Type B pancreatic cell (in vitro differentiated cells): ENCODE measurements at places on chromosomes 16 and 17. TPM values are rescaled to one million over a fixed set of nuclear protein-coding genes. Genes with fewer than 3 reads are reported as not detected.

GRCh38 chr16:70601576-70602575, 44.5 kb upstream of the IL34 start:
- DNase-seq: no peak

- no peak for DNase-seq
Measured at GRCh38 chr17:46108550-46109110, 84.6 kb downstream of the KANSL1 start.

- no peak for DNase-seq
Measured at GRCh38 chr16:68351991-68352431, 41.2 kb downstream of the PRMT7 start.

- DNase-seq: no peak
Measured at GRCh38 chr16:65196420-65197075, 74.7 kb upstream of the CDH11 start.

DNA sequence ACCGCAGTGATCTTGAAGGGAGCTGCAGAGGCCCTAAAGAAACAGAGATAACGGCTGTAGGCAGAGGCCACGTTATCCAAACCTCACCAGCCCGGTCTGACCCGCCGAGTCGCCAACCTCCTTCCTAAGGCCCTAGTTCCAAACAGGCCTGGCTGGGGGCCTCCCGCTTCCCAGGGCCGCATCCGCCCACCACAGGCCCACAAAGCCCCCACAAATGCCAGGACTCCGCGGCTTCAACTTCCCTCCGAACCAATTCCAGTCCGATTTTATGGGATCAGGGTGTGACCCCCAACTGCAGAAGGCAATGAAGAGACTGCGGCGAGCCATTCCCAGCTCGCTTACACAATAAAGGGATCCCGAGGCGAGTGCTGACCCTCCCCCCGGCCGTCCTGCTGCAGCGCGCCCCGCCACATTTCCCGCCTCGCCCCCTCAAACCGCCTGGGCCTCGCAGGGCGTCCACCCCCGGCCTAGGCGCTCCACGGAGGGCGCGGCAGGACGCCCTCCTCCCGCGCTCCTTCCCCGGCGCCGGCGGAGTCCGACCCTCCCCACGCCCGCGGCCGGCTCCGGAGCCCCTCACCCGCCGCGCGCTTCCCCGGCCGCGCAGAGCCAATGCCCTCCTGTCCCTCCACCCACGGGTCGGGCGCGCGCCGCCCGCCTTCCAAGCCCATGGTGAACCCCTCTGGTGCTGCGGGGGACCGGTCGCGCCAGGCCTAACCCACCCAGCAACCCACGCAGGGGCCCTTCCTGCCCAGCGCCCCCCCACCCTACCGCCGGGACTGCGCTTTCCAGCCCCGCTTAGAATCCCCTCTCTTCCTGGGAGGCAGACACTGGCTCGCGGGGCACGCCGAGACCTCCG, 926 bp downstream of the MYH10 start:
- DNase-seq: no peak

- no peak for DNase-seq
Measured at GRCh38 chr17:57425431-57425830, 169.1 kb downstream of the MSI2 start.

- no peak for DNase-seq
Measured at GRCh38 chr17:38898812-38899348, 26.5 kb upstream of the LASP1NB start.

- no peak for DNase-seq
Measured at GRCh38 chr16:2196162-2196980, at the start of gene CASKIN1. Gene CASKIN1 (minus strand): TSS chr16:2196605. CDS start chr16:2196432, 173 bp downstream.

DNA sequence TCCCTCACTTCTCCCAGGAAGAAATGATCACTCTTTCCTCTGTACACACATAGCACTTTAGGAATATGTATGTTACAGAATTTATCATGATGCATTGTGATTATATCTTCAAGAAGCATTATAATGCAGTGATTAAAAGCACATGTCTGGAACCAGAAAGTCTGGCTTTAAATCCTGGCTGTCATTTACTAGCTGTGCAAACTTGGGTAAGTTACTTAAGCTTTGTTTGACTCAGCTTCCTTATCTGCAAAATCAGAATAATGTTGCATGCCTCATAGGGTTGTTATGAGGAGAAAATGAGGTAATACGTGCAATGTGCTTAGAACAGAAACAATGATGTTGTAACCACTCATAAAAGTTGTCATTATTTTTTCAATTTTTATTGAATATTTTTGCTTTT, 156.3 kb upstream of the ZKSCAN2 start:
- no peak for DNase-seq

DNA sequence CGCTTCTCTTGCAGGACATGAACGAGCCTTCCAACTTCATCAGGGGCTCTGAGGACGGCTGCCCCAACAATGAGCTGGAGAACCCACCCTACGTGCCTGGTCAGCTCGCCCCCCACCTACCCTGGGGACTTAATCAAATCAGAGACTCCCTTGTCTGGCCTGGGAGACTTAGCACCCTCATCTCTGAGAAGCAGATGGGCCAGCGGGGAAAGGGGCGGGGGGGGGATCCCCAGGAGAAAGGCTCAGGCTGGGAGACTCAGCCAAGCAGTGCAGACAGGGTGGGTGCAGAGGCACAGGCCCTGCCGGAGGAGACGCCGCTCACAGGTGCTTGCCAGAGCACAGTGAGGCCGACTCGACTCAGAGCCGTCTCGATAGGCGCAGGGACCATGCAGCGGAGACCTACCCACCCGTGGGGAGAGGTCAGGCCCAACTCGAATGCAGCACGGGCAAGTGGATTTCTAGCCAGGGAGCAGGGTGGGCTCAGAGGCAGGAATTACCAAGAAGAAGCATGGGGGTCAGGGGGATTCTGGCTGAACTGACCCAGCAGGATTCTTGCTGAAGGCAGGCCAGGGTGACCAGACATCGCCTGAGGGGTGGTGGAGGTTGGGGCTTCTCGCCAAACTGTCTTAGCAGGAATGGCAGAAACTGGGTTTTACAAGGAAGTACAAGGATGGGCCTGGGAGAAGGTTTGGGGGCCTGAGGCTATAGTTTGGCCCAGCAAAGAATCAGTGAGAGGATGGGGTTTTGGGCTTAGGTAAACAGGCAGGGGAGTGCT, 9.7 kb downstream of the GAA start:
- DNase-seq: no peak

DNA sequence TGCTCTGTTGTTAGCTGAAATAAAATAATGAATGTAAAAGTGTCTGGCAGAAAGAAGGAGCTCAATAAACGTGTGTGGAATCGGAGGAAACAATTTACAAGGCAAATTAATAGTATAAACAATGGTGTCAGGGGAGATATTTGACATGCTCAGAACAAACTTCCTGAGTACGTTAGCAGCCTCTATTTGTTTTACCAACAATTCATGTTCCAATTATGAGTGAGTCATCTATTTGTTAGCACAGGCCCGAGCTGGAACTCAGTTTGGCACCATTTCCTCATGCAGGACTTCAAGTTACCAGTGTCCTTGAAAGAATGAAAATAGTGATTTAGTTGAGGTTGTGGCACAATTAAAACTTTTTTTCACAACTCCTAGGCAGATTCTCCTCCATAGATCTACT, 9.1 kb downstream of the ASIC2 start:
- DNase-seq: no peak

DNA sequence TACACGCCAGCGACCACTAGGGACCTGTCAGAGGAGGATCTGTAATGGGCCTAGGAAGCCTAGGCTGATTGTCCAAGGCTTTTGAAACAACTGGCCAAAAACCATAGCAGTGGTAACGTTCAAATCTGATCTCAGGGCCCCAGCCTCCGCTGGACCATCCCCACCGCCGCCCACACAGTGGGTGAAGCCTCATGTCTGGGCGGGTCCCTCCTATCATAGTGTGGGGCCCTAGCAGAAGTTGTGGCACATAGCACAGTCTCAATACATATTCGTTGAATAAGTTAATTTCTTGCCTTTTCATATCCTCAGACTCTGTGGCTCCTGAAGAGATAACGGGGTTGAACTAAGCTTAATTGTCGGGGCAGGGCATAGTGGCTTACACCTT, 818 bp downstream of the DPH1 start:
- no peak for DNase-seq

DNA sequence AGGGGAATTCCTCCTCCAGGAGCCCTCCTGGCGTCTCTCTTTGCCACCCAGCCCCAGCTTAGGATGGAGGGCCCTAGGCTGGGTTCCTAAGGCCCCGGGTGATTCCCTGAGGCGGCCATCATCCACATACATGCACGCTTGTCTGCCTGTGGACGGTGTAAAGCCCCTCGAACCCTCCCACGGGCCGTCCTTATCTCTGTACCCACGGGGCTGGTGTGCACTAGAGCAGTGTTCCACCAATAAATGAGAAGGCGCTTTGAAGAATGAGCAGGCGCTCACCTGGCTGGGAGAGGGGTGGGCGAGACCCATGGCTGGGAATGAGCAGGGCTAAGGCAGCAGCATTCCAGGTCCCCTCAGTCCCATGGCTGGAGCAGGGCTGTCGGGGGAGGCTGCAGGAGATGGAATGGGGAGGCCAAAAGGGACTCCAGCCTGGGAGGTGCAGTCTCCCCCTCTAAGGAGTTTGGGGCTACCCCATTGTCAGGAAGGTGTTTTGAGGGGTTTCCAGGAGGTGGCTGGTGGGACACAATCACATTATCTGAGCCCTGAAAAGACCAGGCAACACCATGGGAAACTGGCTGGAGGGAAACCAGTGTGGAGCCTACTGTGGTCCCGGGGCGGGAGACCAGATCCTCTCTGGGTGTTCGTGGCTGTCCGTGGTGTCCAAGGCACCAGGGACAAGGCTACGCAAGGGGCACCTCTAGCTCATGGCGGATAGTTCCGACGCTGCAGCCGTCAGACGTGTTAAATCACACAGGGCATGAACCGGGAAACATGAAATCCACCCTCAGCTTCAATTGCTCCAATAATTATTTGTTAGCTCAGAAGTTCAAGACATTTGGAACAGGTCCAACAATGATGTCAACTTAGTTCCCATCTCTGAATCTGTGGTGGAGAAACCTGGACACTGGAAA, 87.5 kb upstream of the DNAH17 start:
- DNase-seq: no peak

- no peak for DNase-seq
Measured at GRCh38 chr16:31157136-31157535, 7.3 kb upstream of the PRSS36 start.

- DNase-seq: no peak
Measured at GRCh38 chr17:74497471-74497870, 31.0 kb downstream of the CD300A start.

DNA sequence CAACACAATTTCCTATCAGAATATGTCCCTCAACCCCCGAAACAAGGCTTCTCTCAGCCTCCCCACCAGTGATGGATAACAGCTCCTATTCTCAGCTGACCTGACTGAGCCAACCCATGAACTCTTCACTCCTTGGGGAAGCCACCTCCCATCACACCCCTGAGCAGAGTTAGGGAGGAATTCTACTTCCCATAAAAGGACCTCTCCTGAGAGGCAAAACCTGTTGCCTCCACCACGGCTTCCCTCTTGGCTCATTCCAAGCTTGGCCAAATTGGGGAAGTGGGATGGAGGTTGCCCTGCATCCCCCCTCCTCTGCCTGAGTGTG, 5.7 kb upstream of the RASL10B start:
- no peak for DNase-seq

GRCh38 chr16:27437946-27438345, 36.0 kb downstream of the IL21R start:
- no peak for DNase-seq

- no peak for DNase-seq
Measured at GRCh38 chr17:80452173-80452915, 24.1 kb downstream of the NPTX1 start.

DNA sequence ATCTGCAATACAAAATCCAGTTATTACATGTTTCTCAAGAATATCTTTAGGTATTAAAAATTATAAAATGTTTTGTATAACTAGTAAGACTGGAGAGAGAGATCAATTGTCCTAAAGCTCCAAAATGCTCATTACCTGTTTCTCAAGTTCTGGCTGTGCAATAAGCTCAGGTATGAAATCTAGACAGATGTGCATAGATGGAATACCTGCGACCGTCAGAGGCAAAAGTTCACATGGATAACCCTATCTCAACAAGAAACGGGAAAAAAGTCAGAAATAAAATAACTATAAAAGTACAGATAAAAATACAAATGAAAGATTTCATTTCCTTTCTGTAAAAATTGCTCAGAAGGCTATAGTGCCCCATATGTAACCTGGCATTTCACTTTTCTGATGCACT, 5.8 kb upstream of the BRIP1 start:
- DNase-seq: no peak

DNA sequence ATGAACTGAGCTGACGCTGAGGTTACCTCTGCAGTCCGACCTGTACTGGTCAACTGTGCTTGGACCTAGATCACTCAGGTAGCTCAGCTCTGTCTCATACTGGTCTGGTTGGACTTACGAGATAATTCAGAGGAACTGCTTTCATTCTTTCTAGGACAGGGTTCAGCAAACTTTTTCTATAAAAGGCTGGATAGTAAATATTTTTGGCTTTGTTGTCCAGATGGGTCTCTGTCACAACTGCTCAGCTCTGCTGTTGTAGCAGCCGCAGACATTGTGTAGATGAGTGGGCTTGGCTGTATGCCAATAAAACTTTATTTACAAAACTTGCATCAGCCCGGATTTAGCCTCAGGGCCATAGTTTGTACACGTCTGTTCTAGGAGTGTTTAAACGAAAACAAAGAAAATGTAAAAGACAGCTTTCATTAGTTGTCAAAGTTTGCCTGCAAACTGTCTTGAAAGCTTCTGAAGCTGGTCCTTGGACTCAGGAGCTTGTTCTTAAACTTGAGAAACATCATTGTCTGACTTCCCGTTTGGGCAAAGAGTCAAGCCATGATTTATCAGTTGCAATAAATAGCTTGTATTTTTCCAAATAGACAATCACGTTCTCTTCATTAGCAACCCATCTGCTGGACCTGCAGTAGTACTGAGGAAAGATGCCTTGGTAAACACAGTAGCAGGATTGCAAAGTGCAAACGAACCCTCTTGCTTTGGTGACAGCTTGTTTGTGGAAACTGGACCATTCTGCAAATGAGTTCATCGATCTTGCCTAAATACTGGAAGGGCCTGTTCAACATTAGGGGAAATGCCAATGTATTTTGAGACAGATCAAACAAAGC, 253.4 kb downstream of the SNX29 start:
- DNase-seq: no peak

C16orf74 gene
- total RNA-seq: 3.1 and 4.9 TPM in 2 replicates

MEIOB gene
- total RNA-seq: not detected in 2 replicates

KRT222 gene
- 0.34 and 0.74 TPM in 2 replicates for total RNA-seq

GUCY2D gene
- 0.29 and 0.43 TPM in 2 replicates for total RNA-seq

SNX20 gene
- not detected in 2 replicates for total RNA-seq

DPEP3 gene
- total RNA-seq: not detected in 2 replicates
